Naive thymus-derived CD8-positive, alpha-beta T cell (primary cell): ENCODE measurements at places on chromosomes 3 and 15. TPM values are rescaled to one million over a fixed set of nuclear protein-coding genes. Genes with fewer than 3 reads are reported as not detected.

Gene C3orf20
- total RNA-seq: 0.44 TPM

Gene HAPLN3
- total RNA-seq: 91.9 TPM

Gene CPB1
- not detected for total RNA-seq

GRCh38 chr3:126082362-126083137 is 1.4 kb downstream of the SLC41A3 start:
- H3K27me3 ChIP-seq: no peaks in the 10 kb centered on the region
- peak overlapping the region; percentile 91 for H3K27ac ChIP-seq
- peaks cover 3% of the 10 kb centered on the region for H3K36me3 ChIP-seq
- H3K4me1 ChIP-seq: peaks cover 25% of the 10 kb centered on the region

DNA sequence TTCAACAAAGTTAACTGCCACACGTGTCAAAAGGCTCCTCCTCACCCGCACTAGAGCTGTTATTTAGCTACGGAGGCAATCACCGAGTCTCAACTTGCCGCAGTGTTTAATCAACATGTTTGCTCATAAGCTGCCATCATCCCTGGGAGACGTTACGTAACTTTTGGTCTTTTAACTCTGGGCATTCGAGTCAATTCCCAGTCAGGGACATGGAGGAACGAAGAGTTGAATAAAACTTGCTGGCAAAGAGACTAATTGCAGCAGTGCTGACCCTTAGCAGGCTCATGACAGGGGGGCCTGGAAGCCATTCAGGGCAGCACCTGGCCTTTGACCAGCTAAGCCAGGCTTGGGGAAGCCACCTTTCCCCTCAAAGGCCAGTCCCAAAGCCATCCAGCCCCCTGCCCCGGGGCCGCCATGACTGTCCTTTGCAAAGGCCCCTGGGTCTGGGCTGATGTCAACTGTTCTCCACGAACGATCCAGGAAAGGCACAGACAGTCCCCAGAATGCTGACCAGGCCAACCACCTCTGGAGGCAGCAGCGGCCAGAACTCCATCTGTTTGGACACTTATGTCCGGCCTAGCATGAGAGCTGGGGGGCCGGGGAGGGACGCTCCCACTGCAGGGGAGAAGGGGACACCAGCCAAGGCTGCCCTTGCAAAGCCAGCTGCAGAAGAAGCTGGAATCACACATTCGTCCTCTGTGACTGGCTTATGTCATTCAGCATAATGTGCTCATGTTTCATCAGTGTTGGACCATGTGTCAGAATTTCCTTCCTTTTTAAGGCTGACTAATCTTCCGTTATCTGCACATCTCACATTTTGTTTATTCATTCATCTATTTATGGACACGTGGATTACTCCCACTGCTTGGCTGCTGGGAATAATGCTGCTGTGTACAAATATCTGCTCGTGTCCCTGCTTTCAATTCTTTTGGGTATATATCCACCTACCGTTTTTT is 43.7 kb downstream of the PCSK6 start:
- H3K4me1 ChIP-seq: no peaks in the 10 kb centered on the region
- no peak for DNase-seq
- no peak overlapping the region for H3K4me3 ChIP-seq

GRCh38 chr3:132550579-132551305 is 46.3 kb upstream of the ACKR4 start:
- no peak for DNase-seq
- no peaks in the 10 kb centered on the region for H3K27me3 ChIP-seq
- H3K4me3 ChIP-seq: no peak overlapping the region
